Thyroid gland (tissue), 4 donors: ENCODE measurements at places on chromosomes 1 and 21. TPM values are rescaled to one million over a fixed set of nuclear protein-coding genes. Genes with fewer than 3 reads are reported as not detected.

Gene SEMA6C
- 2.7 TPM for total RNA-seq

- DNase-seq = no peak
Measured at GRCh38 chr1:182974506-182975191, 21.7 kb upstream of the SHCBP1L start.

Gene EFCAB7
- total RNA-seq = 11.7 TPM

Gene FCN3
- total RNA-seq = 7.4 TPM

- DNase-seq = no peak
Measured at GRCh38 chr21:36551731-36552433, 72.0 kb upstream of the CLDN14 start.

DNA sequence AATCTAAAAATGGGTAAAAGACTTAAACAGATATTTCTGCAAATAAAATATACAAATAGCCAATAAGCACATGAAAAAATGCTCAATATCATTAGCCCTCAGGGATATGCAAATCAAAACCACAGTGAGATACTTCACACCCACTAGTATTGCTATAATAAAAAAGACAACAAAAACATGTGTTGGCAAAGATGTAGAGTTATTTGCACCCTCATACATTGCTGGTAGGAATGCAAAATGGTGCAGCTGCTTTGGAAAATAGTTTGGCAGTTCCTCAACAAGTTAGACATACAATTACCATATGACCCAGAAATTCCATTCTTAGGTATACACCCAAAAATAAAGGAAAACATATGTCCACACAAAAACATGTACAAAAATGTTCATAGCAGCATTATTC, 30.2 kb downstream of the ZZZ3 start:
- no peak for DNase-seq

DNA sequence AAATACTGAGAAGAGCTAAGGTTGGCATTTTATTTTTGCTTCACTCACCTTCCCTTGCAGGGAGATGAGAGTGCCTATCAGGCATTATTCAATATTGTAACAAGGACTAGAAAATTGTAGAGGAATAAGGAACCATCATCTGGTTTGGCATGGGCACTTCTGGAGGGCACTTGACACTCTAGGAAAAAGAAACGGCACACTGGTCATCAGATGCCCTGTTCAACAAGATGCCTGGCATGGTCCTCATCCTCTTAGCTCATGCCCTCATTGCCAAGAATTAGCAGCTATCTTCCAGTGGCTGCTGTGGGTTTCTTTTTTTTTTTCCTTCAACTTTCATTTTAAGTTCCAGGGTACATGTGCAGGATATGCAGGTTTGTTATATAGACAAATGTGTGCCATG, 95.1 kb upstream of the ESRRG start:
- peak; percentile 51 for DNase-seq

DNA sequence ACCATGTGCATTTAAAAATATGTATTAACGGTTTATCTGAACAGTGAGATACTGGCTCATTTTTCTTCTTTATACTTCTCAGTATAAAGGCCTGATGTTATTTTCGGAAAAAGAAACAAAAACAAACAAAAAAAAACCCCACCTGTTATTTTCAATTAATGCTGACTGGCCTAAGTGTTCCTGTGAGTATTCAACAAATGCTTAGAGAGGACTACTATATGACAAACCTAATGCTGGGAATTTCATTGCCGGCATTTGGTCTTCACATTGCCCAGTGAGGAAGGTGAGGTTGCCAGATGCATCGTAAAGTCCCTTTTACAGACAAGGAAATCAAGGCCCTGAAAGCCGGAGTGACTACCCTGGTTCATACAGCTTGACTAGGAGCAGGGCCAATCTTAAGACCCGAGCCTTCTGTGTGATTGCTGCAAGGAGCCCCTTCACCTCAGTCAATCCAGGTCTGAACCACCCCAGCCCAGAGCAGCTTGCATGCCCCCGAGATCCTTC, 599 bp downstream of the MRPL24 start:
- DNase-seq = no peak

- DNase-seq = peak; percentile 91
Measured at GRCh38 chr1:184296466-184297243, 90.2 kb upstream of the C1orf21 start.

Gene C4BPB
- total RNA-seq = not detected
